ENCODE measurements at places on chromosomes 1 and 21.

GRCh38 chr1:186079084-186079684, 295.9 kb downstream of the TPR start:
- DNase-seq, result no peak

GRCh38 chr1:61480273-61480935, 244.5 kb downstream of the TM2D1 start:
- no peak for DNase-seq

DNA sequence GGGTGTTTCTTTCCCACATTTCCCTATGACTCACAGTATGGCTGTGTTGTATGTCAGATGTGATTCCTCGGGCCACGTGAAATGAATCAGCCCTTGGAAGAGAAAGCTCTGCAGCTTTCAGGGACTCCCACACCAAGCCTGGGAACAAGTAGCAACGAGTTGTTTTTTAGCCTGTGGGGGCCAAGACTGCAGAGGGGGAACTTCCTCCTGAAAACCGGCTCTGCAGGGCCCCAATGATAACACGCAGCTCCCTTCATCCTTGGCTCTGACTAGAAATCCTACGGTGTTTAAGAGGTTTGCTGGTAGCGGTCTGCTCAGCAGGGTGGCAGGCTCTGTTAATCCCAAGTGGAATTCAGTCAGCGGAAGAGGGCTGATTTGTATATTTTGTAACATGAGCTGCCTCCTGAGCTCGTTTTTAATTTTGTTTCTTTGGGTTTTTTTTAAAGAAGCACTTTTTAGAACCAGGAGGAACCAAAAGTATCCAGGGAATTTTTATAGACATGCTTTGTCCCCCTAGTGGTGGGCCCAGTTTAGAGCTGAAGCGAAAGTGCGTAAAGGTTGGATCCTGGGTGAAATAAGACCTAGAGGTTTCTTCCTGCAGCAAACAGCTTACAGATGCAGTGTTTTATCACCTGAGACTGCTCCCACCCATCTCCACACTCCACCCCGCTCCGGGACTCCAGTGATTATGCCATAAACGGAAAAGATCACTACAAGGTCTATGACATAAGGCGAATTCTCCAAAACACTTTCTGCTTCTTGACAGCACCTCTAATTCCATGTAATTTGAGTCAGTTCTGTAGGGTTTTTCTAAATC, 48.8 kb downstream of the LAMC2 start:
- no peak for DNase-seq

GRCh38 chr1:94349853-94350252, 68.3 kb upstream of the ABCD3 start:
- no peak for DNase-seq

DNA sequence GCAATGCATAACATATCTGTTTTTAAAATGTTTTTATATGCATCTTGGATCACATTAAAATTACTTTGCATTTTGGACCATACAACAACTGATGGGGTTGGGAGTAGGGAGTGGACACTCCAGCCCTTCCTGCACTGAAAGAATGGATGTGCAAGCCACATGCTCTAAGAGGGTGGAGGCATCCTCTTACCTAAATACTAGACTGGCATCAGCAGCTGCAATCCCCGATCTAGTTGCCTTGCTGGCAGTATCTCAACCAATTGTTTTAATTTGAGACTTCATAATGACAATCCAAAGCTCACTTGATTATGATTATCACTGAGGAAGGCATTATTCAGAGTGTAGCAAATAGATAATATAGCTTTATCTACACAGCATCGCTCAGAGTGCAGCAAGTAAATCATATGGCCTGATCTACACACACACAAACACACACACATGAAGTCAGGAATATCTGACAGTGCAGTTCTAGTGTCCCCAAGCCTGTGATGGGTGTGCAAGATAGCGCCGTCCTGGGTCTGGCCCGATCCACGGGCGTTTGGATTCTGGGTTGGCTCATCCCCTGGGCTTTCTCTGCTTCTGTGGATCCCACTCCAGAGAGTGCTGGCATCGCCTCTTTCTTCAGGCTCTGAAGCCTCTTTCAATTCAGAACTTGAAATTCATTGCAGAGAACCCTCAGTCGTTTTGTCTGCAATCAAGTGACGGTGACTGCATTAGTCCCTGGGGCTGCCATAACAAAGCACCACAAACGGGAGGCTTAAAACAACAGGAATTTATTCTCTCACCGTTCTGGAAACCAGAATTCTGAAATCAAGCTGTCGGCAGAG, 181.3 kb downstream of the ETS2 start:
- DNase-seq, result no peak
